ENCODE measurements at places on chromosomes 7 and 10.
A peak's percentile ranks its signal among the peaks of the same experiment; 100 is the strongest.

GRCh38 chr7:70285854-70286253 is 687.6 kb downstream of the AUTS2 start:
- no peak for DNase-seq

GRCh38 chr7:45446195-45446944 is 127.8 kb upstream of the ADCY1 start:
- DNase-seq = no peak

DNA sequence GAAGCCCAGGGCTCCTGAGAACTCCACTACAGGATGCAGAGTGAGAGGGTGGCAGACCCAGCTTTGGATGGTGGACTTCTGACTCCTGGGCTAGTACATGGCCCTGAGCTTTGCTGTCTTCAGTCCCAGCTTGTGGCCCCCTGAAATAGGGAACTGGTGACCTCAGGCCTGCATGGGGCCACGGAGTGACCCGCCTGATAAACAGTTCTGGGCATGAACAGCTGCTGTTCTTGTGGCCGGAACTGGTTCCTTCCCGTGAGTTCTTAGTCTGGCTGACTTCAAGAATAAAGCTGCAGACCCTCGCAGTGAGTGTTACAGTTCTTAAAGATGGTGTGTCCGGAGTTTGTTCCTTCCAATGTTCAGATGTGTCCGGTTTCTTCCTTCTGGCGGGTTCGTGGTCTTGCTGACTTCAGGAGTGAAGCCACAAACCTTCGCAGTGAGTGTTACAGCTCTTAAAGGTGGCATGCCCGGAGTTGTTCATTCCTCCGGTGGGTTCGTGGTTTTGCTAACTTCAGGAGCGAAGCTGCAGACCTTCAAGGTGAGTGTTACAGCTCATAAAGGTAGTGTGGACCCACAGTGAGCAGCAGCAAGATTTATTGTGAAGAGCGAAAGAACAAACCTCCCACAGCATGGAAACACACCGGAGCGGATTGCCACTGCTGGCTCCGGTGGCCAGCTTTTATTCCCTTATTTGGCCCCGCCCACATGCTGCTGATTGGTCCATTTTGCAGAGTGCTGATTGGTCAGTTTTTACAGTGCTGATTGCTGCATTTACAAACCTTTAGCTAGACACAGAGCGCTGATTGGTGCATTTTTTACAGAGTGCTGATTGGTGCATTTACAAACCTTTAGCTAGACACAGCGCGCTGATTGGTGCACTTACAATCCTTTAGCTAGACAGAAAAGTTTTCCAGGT is 268.0 kb downstream of the ZEB1 start:
- DNase-seq = no peak

- DNase-seq = no peak
These were observed 201.8 kb downstream of the LHFPL3 start for GRCh38 chr7:104530251-104530650.

- DNase-seq = no peak
These were observed 15.9 kb downstream of the ADCY1 start for GRCh38 chr7:45589915-45590678.

DNA sequence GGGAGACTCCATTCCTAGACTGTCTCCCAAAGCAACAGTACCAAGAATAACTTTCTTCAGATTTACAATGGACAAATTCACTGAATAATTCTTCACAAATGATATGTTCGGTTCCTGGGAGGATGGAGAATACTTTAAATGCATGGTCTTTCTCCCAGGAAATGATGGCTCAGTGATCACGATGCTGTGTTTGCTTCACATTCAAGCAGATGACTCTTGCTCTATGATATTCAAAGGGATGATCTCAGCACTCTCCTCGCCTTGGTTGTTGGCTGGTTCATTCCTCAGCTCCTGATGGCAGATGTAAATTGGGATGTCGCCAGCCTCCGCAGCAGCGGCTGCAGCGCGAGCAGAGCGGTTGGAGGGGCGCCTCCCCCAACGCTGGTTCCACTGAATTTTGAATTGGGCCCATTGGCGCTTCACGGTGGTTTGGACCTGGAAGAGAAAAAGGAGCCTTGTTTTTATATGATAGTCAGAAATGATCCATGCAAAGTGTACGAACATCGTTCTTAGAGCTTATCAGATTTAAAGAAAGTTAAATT is 148.3 kb downstream of the CALCR start:
- DNase-seq = no peak

DNA sequence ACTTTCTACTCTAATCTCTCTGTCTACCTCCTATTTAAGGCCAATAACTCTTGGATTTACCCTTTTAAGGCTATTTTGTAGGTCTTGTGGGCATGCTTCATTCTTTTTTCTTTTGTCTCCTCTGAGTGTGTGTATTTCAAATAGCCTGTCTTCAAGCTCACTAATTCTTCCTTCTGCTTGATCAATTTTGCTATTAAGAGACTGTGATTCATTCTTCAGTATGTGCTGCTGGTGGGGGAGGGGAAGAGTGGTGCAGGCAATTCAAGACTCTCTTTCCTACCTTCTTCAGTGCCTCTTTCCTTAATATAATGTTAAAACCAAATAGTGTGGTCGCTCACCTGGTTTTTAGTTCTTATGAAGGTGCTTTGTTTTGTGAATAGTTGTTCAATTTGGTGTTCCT is 20.0 kb downstream of the ABCB1 start:
- no peak for DNase-seq

DNA sequence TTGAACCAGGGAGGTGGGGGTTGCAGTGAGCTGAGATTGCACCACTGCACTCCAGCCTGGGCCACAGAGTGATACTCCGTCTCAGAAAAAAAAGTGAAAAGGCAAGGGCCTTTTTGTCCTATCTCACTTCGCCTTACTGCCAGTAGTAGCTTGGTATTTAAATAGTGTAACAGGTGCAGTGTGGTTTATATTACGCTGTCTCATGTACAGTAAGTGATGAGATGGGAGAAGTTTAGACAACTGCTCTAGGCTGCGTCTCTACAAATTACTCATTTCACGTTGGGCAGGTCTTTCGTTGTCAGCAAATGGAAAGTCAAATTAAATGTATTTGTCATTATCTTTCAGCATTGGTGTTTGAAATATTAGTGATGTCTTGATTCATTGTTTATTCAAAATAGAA is 15.5 kb upstream of the PFKFB3 start:
- DNase-seq = no peak

- no peak for DNase-seq
These were observed 107.7 kb downstream of the BBS9 start for GRCh38 chr7:33237036-33237435.

- no peak for DNase-seq
These were observed 49.6 kb upstream of the GPR158 start for GRCh38 chr10:25125201-25125611.

DNA sequence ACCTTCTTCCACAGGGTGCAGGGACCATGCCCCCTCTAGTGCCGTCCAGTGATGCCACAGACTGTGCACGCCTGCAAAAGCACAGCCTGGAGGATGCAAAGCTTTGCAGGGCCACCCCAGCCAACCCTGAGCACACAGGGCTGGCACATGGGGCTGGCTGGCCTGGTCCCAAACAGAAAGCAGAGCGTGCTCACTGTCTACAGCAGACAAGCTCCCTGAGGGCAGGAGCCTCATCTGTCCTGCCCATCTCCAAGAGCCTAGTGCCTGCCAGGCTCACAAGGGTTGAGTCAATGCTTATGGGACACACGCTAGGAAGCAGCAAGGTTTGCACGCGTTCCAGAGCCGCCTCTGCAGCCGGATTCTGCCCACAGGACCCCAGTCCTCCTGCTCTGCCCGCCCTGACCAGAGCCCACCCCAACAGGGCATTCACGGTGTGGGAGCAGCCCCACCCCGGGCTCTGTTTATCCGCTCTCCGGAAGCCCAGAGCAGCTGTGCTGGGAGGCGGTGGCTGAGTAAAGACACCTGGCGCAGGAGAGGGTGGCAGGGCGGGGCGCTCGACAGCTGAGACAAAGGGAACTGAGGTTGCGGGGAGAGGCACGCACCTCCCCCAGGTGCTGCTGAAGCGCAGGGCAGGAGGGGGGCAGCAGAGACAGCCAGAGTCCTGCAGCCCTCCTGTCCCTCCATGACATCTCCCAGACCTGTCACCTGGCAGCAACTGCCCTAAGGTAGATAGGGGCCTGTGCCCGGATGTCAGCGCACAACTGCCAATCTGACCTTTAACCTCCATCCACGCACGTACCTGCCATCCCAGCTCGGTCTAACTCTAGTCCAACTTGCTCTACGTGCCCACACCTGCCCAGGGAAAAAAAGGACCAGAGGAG is 4.3 kb downstream of the KCNH2 start:
- no peak for DNase-seq

- no peak for DNase-seq
These were observed 3.9 kb downstream of the LRIT1 start for GRCh38 chr10:84237199-84238051.

- no peak for DNase-seq
These were observed 28.9 kb downstream of the ADD3 start for GRCh38 chr10:110036640-110037039.

- DNase-seq = no peak
These were observed 26.3 kb downstream of the PRKAG2 start for GRCh38 chr7:151850491-151851124.

DNA sequence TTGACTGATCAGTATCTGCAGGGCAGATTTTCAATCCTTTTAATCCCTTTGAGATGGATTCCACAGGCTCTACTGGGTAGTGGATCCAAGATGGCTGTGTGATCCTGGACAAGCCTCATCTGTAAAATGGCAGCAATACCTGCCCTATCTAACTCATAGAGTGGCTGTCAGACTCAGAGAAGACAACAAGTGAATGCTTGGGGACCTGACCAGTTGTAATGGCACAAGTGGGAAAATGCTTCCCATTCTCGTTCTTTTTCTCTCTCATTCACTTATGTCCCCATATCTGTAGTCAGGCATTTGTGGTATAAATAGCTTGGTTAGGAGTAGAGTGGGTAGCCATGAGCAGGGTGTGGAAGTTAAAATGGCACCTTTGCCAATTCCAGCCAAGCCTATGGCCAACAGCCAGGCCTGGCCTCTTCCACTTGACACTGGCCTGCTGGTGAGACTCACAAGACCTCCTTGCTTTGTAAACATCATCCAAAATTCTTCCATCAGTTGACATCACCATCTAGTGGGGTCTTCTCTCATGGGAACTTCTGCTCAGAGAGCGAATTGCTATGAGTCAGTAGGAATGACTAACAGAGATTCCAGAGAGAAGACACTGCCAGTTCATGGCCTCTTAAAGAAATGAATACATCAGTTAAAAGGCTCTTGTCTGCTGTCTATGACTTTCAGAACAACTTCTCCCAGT is 150.1 kb downstream of the PLPP4 start:
- no peak for DNase-seq

GRCh38 chr7:28572321-28573058 is 160.2 kb downstream of the CREB5 start:
- DNase-seq = no peak

DNA sequence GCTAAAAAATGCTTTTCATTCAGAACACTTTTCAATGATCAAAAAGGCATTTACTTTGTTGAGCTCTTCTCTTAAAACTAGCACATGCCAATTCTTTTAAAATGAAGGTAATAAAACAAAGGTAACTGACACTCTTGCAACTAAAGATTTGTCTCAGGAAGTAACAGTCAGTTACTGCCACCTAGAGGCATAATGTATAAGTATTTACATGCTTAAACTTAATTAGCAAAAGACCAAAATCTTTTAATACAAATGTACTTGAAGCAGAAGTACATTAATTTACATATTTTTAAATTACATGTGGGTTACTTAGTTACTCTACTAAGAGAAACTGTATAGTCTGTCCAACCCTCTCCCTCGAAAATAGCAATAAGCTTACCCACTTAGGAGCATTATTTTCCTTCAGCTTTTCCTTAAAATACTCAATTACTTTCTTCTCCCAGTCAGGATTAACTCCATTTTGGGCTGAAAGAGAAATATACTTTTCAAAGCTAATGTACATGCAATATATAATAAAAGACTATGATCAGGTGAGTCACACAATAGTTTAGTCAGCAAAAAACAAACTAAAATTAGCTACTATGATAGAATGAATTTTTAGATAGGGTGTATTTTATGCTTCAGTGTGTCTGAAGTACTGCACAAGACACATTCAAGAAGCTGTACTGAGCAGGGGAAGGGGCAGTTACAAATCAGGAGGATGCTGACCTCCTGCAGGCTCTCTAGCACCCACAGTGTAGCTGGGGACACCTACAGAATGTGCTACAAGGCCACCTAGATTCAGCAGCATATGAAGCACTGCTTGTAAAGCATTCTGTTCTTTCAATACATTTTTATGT is 13.0 kb downstream of the MCMBP start:
- DNase-seq = peak; percentile 45

DNA sequence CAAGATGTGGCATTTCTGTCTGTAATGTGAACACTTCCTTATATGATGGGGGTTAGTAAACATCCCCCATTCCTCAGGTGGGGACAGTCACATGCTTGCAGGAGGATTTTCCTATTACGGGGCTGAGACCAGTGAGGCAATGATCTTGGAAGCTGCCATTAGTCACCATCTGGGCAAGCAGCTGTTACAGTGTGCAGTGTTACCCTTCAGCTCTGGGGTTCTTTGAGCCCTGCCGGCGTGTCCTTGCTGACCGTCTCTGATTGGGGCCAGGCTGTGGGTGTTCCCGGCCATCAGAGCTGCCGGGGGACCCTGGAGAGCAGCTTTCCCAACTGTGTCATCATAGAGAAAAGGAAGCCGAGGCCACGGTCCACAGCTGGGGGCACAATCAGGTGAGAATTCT is 126.8 kb upstream of the FAM20C start:
- DNase-seq = no peak

DNA sequence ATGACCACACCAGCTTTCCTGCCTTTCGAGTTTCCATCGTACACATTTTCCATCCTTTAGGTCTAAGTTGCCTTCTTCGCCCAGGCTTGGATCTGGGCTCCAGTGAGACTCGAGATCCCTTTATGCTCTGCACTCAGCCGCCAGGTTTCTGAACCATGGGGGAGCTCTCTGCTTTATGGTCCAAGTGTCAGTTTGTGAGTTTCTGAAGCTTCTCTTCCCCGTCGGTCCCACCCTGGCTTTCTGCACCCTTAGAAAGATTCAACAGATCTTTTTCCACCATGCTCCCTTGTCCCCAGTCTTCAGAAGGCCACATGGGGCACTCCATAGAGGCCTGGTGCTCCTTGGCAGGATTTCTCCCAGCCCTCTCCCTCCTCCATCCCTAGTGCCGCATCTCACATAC is 402.0 kb downstream of the PTPRN2 start:
- no peak for DNase-seq

GRCh38 chr7:34096777-34097176 is 191.4 kb downstream of the BMPER start:
- no peak for DNase-seq

DNA sequence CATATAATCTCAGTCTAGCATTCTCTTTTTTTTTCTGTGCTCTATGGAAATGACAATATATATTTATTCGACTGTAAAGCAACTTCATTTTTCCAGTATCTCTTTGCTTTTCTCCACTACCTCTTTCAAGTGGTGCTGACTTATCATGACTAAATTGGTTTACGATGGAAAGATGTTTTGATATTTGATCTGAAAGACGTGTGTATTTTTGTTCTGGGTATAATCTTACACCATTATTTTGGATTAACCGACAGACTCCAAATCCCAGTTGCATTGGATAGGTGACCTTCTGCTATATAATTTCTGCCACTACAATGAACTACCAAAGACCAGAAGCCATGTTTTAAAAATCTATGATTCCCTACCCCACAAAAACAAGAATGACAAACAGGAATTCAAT is 380.5 kb upstream of the NFE2L3 start:
- DNase-seq = no peak

GRCh38 chr10:32323051-32323450 is 23.9 kb downstream of the EPC1 start:
- DNase-seq = no peak

GRCh38 chr7:48041653-48041970 is 6.3 kb downstream of the C7orf57 start:
- DNase-seq = no peak
